Pancreas (tissue), 10 donors: ENCODE measurements at places on chromosomes 11 and 22. TPM values are rescaled to one million over a fixed set of nuclear protein-coding genes. Genes with fewer than 3 reads are reported as not detected.

DNA sequence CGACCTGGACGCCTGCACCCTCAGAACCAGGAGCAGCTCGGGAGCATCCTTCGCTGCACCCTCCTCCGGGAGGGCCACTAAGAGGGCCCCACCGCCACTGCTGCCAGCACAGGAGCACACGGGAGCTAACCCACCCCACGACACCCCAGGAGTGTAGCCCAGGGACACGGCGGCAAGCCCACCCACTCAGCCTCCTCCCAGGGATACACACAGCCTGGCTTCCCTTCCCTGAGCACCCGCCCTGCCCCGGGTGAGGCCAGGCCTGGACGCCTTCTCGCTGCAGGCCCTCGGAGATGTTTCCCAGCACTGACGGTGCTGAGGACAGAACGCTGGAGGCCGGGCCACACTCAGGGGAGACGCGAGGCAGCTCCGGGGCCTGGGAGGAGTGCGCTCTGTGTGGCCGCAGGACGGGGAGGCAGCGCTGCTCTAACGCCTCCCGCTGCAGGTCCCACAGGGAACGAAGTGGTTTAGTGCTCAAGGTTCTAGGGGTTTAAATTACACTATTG lies 190.4 kb downstream of the BRD1 start:
- DNase-seq = no peak

DNA sequence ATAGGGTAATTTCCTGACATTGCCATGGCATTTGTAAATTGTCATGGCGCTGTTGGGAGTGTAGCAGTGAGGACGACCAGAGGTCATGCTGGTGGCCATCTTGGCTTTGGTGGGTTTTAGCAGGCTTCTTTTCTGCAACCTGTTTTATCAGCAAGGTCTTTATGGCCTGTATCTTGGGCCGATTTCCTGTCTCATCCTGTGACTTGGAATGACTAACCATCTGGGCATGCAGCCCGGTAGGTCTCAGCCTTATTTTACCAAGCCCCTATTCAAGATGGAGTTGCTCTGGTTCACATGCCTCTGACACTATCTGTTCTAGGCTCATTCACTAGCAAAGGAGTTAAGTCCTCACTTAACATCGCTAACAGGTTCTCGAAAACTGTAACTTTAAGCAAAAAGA lies 1374.2 kb downstream of the FAM181B start:
- no peak for DNase-seq

Gene MYO18B
- total RNA-seq = 0.09 TPM

- no peak for DNase-seq
Observed at GRCh38 chr11:47944632-47945031, 35.7 kb upstream of the PTPRJ start.

Gene KCNJ1
- total RNA-seq = 0.03 TPM

DNA sequence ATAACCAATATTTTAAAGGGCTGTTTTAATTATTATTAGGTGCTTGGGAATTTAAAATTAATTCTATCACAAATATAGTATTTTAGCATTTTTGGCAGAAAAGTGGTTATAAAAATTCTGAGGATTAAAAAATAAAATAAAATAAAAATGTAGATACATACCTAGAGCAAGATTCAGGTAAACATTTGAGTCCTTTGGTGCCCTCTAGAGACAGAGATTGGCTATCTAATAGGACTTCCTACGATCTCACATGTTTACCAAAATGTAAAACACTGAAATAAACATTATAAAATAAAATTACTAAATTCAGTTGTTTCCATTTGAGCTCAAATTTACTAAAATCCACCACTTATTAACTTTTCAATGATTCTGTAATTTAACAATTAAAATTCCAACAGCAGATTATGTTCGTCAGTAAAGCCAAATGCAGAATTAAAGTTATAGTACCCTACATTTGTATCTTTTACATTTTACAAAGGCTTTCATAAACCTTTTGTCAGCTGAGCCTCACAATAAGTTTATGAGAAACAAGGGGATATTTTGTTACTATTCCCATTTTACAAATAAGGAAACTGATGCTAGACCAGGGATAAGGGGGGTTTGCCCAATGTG lies 27.7 kb downstream of the SLC36A4 start:
- DNase-seq = no peak

Gene SNX32
- 0.58 TPM for total RNA-seq

Gene DMC1
- not detected for total RNA-seq

DNA sequence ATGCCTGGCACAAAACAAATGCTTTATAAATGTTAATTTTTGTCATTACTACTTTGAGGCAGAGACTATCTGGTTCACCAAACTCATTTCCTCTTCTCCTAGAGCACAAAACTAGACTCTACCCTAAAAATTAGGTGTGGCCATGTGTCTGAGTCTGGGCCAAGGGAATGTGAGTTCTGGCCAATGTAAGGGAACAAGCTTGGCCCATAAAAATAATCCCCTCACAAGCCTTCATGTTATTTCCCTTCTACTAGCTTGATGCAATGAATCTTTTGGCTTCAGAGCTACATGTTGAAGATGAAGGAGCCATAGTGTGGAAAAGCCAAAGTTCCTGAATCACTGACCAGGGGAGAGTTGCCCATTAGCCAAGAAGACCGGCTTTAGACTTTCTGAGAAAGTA lies 406.5 kb upstream of the CCDC90B start:
- DNase-seq = no peak

Gene BEST1
- 2.4 TPM for total RNA-seq

DNA sequence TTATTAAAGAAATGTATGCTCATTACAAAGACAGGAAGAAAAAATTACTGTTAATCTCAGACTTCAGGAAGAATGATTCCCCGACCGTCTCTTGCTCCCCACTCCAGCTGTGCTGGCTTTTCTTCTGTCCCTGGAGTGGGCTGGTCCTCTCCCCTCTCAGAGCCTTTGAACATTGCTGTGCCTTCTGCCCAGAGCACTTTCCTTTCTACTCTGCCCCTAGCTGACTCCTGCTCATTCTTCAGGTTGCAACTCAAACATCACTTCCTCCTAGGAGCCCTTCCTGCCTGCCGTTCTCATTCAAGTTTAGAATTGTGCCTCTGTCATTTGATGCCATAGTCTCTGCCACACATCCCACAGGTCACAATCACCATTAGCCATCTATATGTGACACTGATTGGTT lies 329.5 kb downstream of the MIAT start:
- no peak for DNase-seq

Gene LRP5
- 30.8 TPM for total RNA-seq

DNA sequence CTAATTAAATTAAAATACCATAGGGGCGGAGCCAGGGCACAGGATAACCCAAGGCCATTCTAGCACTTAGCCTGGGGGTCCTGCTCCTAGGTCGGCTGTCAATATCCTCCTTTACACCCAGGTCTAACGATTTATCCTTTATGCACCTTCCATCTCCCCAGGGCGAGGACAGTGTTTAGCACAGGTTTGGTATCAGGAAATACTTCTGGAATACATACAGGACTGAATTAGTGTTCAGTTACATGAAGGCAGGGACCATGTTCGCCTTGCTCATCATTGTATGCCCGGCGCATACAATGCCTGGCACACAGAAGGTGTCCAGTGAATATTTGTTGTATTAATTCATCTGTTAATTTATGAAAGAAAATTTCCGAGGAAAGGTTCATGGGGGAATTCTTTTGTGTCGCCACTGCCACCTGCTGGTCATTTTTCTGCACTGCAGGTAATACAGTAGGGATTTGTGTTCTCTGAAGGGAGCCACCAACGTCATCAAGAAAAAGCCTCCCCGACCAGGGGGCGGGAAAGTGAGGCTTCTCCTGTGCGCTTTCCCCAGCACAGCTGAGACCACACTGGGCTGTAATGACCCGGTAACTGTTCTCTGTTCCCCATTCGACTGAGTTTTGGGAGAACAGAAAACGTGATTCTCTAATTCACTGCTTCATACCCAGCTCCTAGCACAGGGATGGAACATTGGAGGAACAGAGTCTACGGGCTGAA lies 68.7 kb upstream of the ASPHD2 start:
- peak; percentile 71 for DNase-seq

- DNase-seq = no peak
Observed at GRCh38 chr22:20109411-20110358, 6.2 kb upstream of the RANBP1 start.

DNA sequence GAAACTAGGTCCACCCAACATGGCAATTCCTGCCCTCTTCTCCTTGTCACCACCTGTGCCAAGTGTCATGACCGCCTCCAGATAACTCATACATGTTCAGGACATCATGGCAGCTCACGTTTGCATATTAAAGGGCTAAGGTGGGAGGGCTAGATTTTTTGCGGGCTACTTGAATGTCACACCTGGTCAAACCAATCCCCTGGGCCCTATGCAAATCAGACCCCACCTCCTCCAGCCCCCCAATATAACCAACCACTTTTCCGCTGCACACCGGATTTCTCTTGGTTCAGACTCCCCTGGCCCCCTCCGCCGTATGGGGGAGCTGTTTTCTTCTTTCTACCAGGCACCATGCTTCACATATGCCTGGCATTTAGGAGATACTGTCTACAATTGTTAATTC lies 12.6 kb downstream of the UPB1 start:
- DNase-seq = no peak

DNA sequence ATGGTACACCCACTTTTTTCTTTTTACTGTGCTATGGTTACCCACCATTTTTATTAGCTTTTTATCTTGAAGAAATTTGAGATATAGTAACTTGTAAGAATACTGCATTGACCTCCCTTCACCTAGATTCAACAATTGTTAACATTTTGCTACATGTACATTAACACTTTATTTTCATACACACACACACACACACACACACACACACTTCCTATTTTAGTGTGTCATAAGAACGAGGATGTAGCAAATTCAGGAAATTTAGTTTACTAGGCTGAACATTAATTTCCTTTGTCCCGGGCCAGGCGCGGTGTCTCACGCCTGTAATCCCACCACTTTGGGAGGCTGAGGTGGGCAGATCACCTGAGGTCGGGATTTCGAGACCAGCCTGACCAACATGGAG lies 1.1 kb upstream of the ATP6V1E1 start:
- no peak for DNase-seq

- no peak for DNase-seq
Observed at GRCh38 chr11:31966846-31967245, 124.0 kb upstream of the RCN1 start.

Gene GAB4
- not detected for total RNA-seq

GRCh38 chr11:72637926-72638325 lies 36.3 kb downstream of the PDE2A start:
- DNase-seq = no peak

DNA sequence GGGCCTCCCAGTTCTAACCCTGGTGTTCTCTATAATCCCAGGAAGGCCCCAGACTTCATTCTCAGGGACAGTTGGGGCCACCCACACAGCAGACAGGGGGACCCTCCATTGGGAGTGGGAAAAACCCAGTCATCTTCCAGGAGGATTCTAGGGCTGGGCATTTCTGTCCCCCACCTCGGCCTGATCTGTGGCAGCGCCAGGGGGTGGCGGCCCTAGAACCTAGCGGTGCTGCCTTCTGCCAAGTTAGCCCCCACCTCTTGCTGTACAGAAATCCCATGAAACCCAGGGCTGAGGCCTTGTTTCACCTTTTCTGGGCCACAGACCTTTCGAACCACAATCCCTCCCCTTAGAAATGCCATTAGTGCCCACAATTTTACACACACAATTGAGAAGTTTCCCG lies 9.6 kb downstream of the CHST1 start:
- DNase-seq = no peak

DNA sequence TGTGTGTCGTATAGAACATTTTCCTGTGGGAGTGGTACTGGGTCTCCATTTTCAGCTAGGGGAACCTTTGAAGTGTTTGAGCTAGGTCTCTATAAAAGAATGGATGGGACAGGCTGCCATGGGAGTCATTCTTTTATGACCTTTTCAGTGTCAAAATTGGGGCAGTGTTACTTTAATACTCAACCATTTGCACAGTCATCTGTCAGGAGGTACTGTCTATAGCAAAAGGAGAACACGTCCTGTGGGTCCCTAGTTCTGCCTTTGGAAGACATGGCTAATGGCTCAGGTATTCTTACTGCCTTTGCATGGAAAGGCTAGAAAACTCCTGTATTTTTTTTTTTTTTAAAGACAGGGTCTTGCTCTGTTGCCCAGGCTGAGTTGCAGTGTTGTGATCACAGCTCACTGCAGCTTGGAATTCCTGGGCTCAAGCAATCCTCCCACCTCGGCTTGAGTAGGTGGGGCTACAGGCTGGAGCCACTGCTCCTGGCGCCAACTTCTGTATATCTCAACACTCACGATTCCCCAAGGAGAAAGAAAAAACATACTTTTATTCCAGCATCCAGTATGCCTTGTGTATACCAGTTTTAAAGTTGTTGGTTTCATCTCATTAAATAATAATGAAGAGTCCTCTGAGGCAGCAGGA lies 2.1 kb upstream of the ATF4 start:
- no peak for DNase-seq

DNA sequence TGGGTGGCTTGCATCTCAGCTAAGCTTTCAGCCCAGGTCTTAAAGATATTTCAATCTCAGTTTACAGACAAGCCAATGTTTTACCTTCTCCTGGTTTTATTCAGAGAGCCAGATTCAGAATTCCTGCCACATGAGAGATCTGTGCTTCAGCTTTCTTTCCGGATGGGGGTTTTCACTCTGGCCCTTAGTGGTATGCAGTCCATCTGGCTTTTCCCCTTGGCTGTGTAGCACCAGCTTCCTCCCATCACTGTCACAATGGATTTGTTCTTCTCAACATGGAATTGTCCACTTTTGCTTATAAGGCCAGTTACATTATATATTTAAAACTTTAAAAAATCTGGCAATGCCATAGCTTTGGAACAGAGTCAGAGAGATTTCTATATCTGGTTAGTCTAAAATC lies 303.9 kb downstream of the ETS1 start:
- no peak for DNase-seq

Gene SPA17
- 2.2 TPM for total RNA-seq

Gene KRTAP5-9
- 0.19 TPM for total RNA-seq

DNA sequence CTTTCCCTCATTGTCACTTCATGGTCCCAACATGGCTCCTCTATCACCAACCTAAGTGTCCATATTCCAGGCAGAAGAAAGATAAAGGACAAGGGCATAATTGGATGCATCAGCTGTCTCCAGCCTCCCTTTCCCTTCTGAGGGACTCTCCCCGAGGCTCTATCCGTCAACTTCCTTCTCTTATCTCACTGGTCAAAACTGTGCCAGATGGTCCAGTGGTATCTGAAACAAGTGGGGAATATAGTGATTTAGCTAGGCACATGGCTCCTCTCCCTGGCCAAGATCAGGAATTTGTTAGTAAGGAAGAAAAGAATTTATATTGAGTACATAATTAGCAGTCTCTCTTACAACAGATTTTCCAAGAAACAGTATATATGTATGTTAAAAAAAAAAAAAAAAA lies 12.6 kb upstream of the SPON1 start:
- no peak for DNase-seq

Gene MS4A13
- not detected for total RNA-seq

- peak; percentile 44 for DNase-seq
Observed at GRCh38 chr22:47290706-47291430, 528.4 kb downstream of the TBC1D22A start.

Gene SYT8
- 8.8 TPM for total RNA-seq

Gene SEC14L6
- 2.8 TPM for total RNA-seq

GRCh38 chr11:34315394-34315793 lies 42.4 kb downstream of the ABTB2 start:
- no peak for DNase-seq
